ENCODE measurements at places on chromosomes 6 and 20.

GRCh38 chr6:36703982-36704381 is 6.4 kb downstream of the RAB44 start:
- DNase-seq: no peak

GRCh38 chr20:44734938-44735337 is 10.7 kb upstream of the KCNK15 start:
- DNase-seq: no peak

- no peak for DNase-seq
Observed at GRCh38 chr6:117272032-117272866, 6.9 kb downstream of the VGLL2 start.

- DNase-seq: no peak
Observed at GRCh38 chr6:43962458-43962857, 164.8 kb downstream of the MRPL14 start.

GRCh38 chr6:47536816-47537401 is 59.3 kb downstream of the CD2AP start:
- no peak for DNase-seq

DNA sequence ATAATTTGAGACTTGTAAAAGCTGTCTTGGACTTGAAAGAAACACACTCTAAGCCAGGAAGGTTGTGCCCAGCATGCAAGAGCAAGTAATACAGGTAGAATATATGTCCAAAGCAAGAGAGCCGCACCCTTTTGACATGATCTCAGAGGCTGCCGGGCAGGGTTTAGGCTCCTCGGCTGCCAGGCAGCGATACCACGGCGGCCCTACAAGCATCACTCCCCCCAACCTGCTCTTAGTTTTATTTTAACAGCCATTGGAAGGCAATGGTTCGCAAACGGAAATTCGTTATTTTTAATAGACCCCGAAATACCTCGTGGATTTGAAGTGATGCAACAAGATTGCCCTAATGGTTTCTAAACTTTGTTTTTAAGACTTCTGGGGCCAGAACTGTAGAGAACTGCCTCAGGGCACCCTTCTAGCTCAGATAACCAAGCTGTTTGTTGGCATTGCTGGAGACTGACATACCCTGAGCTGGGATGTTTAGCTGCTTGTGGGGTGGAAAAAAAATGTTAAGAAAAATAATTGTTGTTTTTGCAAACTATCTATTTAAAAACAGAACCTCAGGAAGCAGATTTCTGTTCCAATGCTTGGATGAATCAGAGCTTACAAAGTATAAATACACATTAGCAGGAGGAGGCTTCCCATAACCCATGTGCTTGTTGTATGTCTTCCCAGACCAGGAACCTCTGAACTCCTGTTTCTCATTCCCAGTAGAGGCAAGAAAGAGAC is 39.0 kb downstream of the JAG1 start:
- no peak for DNase-seq

GRCh38 chr6:118876814-118877213 is 17.1 kb upstream of the ASF1A start:
- DNase-seq: no peak

- no peak for DNase-seq
Observed at GRCh38 chr6:52297433-52297832, 12.9 kb upstream of the MCM3 start.

DNA sequence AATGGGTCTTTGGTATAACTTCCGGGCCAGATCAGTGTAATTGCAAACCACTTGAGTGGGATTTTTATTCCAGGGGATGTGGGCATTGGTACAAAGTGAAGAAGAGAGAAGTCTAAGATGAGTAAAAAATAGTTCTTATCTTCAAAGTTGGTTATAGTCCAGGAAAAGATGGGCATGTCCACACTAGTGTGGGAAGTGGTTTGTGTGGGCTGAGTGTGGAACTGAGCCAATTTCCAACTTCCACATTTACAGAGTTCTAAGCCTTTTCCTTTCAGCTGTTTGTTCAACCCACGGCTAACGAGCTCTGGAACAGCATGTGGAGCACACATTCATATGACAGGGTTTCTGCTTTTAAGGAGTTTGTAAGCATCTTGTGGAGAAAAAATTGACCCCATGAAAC is 72.3 kb upstream of the IFNGR1 start:
- no peak for DNase-seq

DNA sequence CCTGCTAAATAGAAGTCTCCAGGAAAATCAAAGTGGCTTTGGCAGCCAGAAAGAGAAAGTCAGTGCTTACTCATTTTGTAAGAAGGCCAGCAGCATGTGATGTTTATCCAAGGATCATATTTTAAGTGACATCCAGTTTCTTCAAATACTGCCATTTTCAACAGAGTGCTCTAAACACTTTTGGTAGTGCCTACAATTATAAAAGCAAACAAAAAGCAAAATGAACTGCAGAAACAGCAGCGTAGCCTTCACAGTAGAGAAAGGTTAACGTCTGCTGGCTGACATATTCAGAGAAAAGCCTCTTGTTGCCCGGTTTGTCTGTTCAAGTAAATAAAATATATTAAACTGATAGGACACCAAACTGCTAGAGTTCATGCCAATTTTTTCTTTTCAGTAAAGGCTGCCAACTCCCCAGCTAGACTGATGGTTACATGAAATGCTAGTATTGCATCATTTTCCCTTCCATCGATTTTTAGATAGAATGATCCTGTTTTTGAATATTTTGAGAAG is 705.7 kb upstream of the SLC35B3 start:
- no peak for DNase-seq

DNA sequence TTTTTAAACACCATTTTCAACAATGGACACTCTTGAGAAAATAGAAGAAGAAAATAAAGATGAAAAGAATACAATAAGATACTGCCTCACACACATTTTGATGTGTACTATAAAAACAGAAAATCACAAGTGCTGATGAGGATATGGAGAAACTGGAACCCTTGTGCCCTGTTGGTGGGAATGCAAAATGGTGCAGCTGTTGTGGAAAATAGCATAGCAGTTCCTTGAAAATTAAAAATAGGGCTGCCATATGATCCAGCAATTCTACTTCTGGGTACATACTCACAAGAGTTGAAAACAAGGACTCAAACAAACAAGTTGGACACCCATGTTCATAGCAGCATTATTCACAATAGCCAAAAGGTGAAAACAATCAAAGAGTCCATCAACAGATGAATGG is 173.0 kb downstream of the KIF16B start:
- DNase-seq: no peak

DNA sequence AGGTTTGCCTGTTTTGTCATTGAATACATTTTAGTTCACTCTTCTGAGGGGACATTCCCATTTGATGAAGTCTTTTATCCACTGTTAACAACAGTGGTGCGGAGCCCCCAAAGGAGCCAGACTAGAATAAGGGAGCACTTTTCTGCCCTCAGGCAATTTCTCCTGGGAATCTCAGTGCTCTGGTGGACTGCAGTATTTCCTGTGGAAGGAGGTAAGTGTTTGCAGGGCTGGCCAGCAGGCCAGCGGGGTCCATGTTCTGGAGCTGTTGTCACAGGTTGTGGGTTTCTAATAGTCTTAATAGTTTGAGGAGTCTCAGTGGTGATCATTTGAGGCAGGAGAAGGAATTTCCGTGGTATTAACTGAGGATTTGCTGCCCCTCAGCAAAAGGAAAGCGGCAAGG is 83.5 kb downstream of the ASXL1 start:
- no peak for DNase-seq

DNA sequence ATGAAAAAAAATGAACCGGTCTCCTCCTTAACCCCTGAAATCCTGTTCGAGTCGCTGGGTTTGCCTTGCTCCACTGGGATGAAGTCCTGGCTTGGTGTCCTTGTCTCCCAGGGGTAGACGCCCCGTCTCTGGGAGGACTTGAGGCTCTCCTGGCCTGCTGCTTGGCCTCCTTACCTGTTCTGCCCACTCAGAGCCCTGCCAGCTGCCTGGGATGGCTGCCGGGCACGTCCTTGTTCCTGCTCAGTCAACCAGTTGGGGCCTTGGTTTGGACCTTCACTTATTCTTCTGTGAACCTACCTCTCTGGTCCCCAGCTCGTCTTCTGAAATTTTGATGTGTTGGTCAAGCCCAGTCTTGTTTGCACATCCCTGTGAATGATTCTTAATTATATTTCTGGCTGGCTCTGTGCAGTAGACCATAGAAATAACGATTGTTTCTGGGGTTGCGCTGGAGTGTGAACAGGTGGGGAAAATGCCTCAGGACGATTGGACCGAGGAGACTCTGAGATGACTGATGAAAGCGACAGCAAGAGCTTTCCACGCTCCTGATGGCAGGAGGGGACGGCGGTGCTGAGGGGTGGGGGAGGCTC is 126.5 kb upstream of the ESR1 start:
- DNase-seq: no peak

- no peak for DNase-seq
Observed at GRCh38 chr6:117629119-117629660, 26.9 kb upstream of the GOPC start.

- DNase-seq: no peak
Observed at GRCh38 chr6:146546443-146547043, 2.9 kb downstream of the RAB32 start.

DNA sequence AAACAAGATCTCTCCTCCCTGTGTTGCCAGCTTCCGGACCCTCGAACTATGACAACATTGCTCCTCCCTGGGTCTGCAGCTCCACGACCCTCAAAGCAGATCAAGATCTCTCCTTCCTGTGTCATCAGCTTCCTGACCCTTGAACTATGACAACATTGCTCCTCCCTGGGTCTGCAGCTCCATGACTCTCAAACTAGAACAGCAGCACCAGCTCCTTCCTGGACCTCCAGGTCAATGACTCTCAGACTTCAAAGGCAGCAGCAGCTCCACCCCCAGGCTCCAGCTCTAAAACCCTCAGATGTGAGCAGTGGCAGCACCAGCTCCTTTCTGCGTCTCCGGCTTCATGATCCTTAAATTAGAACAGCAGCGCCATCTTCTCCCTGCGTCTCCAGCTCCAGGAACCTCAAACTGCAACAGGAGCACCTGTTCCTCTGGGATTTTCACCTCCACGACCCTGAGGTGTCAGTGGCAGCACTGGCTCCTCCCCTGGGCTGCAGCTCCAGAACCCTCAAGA is 341.0 kb upstream of the SULF2 start:
- DNase-seq: no peak

DNA sequence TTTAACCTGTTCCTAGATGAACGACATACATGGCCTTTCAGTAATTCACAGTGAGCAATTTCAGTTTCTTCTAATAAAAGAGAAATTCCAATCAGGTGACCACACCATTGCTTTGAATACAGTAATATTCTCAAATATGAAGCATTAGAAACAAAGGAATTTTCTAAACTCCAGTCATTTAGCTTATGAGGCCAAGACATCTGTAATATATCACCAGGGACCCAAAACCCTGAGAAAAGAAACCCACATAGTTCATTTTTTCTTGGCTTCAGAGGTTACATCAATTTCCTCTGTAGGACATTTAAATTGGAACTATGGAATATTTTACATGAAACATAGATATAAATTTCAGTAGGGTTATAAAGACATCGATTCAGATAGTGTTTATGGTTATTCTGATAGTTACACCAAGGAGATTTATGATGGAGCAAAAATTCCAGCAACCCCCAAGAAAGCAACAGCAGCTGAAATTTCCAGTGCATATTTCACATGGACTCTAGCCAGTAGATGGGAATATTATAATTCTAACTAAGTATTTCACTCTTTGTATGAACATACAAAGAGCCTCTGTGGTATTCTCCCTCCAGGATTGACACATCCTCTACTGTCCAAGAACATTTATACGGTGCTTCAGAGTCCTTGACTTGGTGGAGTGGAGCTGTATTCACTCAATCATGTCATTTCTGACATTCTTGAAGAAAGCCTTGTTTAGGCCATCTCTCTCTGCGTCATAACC is 82.9 kb downstream of the ADGRG6 start:
- DNase-seq: no peak

- DNase-seq: no peak
Observed at GRCh38 chr6:16773362-16773761, 12.1 kb upstream of the ATXN1 start.

DNA sequence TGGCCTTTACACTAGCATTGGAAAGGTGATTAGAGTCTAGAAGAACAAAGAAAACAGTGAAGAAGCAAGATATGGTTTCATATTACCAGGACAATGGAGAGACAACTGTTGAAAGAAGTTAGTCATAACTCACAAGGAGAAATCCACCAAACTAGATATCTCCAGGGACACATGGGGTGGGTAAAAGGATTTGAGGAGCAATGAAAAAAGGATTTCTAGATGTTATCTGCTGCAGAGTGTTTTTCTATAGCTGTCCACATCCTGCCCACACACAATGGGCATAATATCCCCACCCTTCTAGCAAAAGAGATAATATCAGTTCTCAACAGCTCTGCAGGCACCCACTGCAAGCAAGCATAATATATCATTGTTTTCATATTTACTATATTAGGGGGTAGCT is 303.1 kb downstream of the HAO1 start:
- no peak for DNase-seq

DNA sequence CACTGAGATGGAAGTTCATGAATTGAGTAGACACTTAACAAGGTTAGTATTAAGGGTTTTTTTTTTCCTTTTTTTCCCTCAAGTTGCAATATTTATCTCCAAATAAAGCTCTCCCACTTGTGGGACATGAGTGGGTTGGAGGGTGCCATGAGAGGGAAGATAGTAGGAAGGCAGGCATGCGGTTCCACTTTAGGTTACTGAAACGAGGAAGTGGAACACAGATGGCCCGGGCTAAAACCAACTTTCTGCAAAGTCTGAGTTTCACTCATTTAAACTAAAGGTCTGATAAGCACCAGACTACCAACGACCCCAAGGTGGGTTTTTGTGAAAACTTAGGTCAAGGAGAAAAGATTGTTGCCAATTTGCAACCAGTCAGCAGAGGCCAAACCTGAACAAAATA is 42.2 kb downstream of the TBC1D7 start:
- DNase-seq: no peak
